GM23248 (cell line): ENCODE measurements at places on chromosomes 11 and 22.

DNA sequence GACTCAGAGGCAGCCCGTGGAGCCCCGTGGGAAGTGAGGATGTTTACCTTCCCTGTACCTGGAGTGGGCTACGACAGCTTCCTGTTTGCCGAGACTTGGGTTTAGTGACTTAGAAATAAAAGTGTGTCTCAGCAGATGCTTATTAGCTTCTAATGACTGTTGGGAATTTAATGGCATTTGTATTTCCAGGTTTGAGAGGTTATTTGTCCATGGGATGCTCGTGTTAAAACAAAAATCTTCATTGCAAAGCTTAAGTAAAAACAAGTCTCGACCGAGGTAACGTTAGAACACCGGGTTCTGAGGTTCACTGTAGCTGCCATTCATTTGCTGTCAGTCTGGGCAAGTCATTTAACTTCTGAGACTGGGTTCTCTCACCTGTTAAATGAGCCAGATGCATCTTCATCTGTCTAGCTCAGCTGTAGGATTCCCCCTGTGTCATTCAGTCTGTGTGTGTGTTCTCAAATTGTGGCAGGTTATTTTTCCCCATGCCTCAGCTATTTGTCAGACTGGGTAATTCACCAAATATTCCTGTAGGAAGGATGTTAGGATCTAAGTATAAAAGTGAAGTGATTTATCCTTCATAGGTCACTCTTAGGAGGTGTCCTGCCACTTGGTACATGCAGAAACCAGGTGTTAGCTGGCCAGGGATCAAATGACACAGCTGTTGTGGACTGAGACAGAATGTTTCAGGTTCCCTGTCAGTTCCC, 791 bp downstream of the EI24 start:
- peak; percentile 49 for DNase-seq
- H3K4me1 ChIP-seq: peaks cover 18% of the 10 kb centered on the region; the same call in 1 of the 2 replicates
- no peaks in the 10 kb centered on the region for H3K27me3 ChIP-seq
- peak overlapping the region; percentile 41 for H3K27ac ChIP-seq
- peaks cover 22% of the 10 kb centered on the region for H3K36me3 ChIP-seq

DNA sequence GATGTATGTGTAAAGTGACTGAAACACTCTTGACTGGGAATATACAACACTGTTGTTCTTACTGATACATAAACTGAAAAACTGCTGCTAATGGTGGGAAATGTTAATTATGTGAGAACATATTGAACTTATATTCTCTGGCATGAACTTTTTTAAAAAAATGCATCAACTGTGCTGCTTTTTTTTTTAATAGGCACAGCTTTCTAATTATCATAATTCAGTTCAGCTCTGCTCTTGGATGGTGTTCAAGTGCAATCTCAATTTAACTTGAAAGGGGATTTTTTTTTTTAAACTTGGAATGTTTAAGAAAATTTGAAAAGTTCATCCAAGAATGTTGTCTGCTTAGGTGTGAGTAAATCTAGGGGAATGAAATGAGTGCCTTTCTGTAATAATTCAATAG, 5.2 kb downstream of the TEAD1 start:
- DNase-seq: no peak
- no peaks in the 10 kb centered on the region for H3K27me3 ChIP-seq
- peak overlapping the region; percentile 91 for H3K4me3 ChIP-seq
- peak overlapping the region; percentile 64 for H3K27ac ChIP-seq
- no peaks in the 10 kb centered on the region for H3K36me3 ChIP-seq

DNA sequence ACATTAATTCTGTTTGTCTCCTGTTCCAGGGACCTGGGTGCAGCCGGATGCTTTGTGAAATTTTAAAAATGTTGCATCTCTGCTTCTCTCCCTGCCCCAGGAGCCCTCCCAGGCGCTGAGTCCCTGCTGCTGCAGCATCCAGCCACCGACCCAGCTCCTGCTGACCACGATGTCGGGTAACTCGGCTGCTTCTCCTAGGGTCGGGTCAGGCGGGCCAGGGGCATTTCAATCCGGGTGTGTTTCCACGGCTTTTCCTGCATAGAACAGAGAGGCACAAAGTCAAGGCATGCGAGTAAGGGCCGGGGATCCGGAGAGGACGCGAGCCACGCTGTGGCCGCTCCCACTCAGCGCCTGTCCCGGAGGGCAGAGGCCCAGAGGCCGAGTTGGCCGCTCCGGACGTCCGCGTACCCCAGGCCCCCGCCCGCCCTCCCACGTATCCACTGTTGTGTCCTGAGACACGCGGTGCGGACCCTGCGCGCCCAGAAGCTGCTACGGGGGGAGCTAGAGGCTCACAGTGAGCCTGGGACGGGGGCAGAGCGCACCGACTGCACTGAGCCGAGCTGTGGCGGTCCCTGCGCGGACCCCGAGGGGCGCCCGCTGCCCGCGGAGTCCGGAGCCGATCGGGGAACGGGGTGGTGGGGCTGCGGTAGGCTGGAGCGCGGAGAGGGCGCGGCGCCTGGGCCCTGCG, at the start of gene POU2AF3:
Gene POU2AF3, plus strand, starts transcription at position 134 of the 688 bp plus-strand sequence. Its CDS starts 36 bp downstream, at position 170.
- H3K27me3 ChIP-seq: peaks cover 6% of the 10 kb centered on the region; the same call in 1 of the 2 replicates
- DNase-seq: peak; percentile 23
- no peak within 1 kb of the TSS for H3K27ac ChIP-seq
- H3K4me1 ChIP-seq: no peaks in the 10 kb centered on the region
- H3K4me3 ChIP-seq: peak within 1 kb of the TSS; percentile 68

GRCh38 chr11:73157101-73158010, 15.2 kb upstream of the FCHSD2 start:
- H3K27ac ChIP-seq: no peak overlapping the region
- H3K36me3 ChIP-seq: no peaks in the 10 kb centered on the region
- H3K4me3 ChIP-seq: no peak overlapping the region
- DNase-seq: peak; percentile 48

DNA sequence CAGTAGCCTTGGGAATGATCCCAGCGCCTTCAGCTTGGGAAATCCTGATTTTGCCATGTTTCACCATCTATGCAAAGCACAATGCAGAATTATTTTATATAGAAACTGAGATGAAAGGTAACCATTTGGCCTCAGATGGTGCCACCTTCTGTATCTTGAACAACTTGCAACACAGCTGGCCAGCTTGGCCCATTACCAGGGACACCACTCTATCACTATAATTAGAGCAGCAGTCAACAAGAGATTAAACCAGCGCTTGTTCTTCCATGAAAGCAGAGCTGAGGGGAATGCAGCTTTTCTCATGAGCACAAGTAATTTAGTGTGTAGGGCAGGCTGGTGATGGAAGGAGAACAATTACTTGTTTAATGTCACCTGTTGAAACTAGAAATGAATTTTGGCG, 6.7 kb upstream of the ZDHHC13 start:
- peaks cover 45% of the 10 kb centered on the region for H3K27me3 ChIP-seq
- H3K27ac ChIP-seq: no peak overlapping the region
- H3K4me3 ChIP-seq: no peak overlapping the region
- H3K36me3 ChIP-seq: no peaks in the 10 kb centered on the region
- no peaks in the 10 kb centered on the region for H3K4me1 ChIP-seq

- peak; percentile 29 for DNase-seq
- no peak overlapping the region for H3K27ac ChIP-seq
- H3K4me1 ChIP-seq: 0 out of 2 replicates have a peak, but pooled peaks cover 4% of the 10 kb centered on the region
- no peaks in the 10 kb centered on the region for H3K36me3 ChIP-seq
- H3K4me3 ChIP-seq: no peak overlapping the region
Measured at GRCh38 chr11:78961247-78961646, 386.6 kb upstream of the NARS2 start.

DNA sequence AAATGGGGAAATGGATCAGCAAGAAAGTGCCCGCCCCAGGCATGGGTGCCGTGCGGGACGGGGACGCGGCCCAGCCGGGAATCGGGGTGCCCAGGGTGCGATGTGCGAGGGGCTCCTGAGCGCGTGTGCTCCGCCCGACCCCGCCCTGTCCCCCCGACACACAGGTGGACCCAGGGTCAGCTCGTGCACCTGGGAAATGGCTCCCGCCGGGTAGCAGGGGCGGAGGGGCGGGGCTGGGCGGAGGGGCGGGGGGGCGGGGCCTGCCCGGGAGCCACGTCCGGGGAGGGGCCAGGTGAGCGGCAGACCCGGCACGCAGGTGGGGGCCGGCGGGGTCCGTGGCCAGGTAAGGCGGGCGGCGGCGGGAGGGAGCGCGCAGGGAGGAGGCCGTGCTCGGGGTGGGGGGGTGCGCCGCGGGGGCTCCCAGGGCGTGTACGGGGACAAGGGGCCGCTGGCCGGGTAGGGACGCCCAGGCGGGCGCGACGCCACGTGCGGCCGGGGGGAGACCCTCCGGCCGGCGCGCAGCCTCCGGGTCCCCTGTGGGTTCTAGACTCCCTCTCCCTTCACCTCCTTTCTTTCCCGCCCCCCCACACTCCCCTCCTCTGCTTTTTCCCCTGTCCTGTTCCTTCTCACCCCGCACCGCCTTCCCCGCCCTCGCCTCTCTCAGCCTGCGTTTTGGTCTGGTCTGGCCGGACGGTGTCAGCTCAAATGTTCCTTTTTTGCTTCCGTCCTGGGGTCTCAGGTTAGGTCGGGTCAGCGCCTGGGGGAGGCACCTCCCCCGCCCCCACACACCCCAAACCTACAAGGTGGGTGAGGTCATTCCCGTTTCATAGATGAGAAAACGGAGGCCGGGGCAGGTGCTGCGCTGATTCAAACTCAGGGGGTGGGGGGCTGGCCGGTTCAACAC, at the start of gene ARHGAP8:
Gene ARHGAP8, plus strand, starts transcription at position 291 of the 904 bp plus-strand sequence. CDS start 33,953 bp downstream, outside the sequence.
- no peaks in the 10 kb centered on the region for H3K4me1 ChIP-seq
- DNase-seq: no peak

GRCh38 chr11:6320411-6321155, at the start of gene CAVIN3:
TSS of gene CAVIN3 (minus strand) at chr11:6320501. CDS start at chr11:6320476, 25 bp downstream.
- H3K4me1 ChIP-seq: peaks cover 28% of the 10 kb centered on the region
- no peaks in the 10 kb centered on the region for H3K36me3 ChIP-seq
- no peaks in the 10 kb centered on the region for H3K27me3 ChIP-seq
- peak within 1 kb of the TSS; percentile 89 for H3K4me3 ChIP-seq

- no peaks in the 10 kb centered on the region for H3K36me3 ChIP-seq
- DNase-seq: no peak
- no peaks in the 10 kb centered on the region for H3K4me1 ChIP-seq
- H3K4me3 ChIP-seq: no peak overlapping the region
- H3K27me3 ChIP-seq: peaks cover 4% of the 10 kb centered on the region
- no peak overlapping the region for H3K27ac ChIP-seq
Measured at GRCh38 chr22:22167791-22168189, 76.8 kb upstream of the VPREB1 start.

- no peak overlapping the region for H3K4me3 ChIP-seq
- no peak overlapping the region for H3K27ac ChIP-seq
- no peaks in the 10 kb centered on the region for H3K4me1 ChIP-seq
- DNase-seq: peak; percentile 13
- no peaks in the 10 kb centered on the region for H3K36me3 ChIP-seq
- H3K27me3 ChIP-seq: no peaks in the 10 kb centered on the region
Measured at GRCh38 chr11:6817694-6818093, 18.2 kb upstream of the OR6A2 start.

GRCh38 chr11:109996060-109996459, 97.1 kb upstream of the ZC3H12C start:
- peaks cover 22% of the 10 kb centered on the region for H3K4me1 ChIP-seq
- no peak overlapping the region for H3K4me3 ChIP-seq
- H3K36me3 ChIP-seq: no peaks in the 10 kb centered on the region
- DNase-seq: no peak

- H3K4me3 ChIP-seq: no peak overlapping the region
- no peak overlapping the region for H3K27ac ChIP-seq
- H3K36me3 ChIP-seq: no peaks in the 10 kb centered on the region
- H3K27me3 ChIP-seq: peaks cover 23% of the 10 kb centered on the region
- DNase-seq: no peak
- no peaks in the 10 kb centered on the region for H3K4me1 ChIP-seq
Measured at GRCh38 chr11:1345737-1346513, 36.5 kb upstream of the TOLLIP start.

GRCh38 chr11:1209371-1210057, 13.4 kb upstream of the MUC5B start:
- peaks cover under 1% of the 10 kb centered on the region; the same call in 1 of the 2 replicates for H3K27me3 ChIP-seq
- no peaks in the 10 kb centered on the region for H3K36me3 ChIP-seq
- H3K4me1 ChIP-seq: no peaks in the 10 kb centered on the region
- no peak overlapping the region for H3K27ac ChIP-seq
- DNase-seq: no peak

- H3K27me3 ChIP-seq: no peaks in the 10 kb centered on the region
- no peaks in the 10 kb centered on the region for H3K36me3 ChIP-seq
- H3K4me3 ChIP-seq: peak overlapping the region; percentile 82
- peak overlapping the region; percentile 75 for H3K27ac ChIP-seq
- peaks cover 26% of the 10 kb centered on the region for H3K4me1 ChIP-seq
Measured at GRCh38 chr22:20857247-20857643, 1.4 kb downstream of the PI4KA start.

DNA sequence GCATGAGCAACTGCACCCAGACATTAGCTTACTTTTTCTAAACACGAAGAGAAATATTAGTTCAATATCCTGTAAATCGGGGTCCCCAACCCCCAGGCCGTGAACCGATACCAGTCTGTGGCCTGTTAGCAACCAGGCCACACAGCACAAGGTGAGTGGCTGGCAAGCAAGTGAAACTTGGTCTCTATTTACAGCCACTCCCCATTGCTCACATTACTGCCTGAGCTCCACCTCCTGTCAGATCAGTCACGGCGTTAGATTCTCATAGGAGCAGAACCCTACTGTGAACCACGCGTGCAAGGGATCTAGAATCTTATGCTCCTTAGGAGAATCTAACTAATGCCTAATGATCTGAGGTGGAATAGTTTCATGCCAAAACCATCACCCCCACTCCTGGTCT, 27.8 kb upstream of the DEPDC7 start:
- H3K27me3 ChIP-seq: no peaks in the 10 kb centered on the region
- no peaks in the 10 kb centered on the region for H3K4me1 ChIP-seq
- no peak overlapping the region for H3K27ac ChIP-seq
- no peak overlapping the region for H3K4me3 ChIP-seq
- H3K36me3 ChIP-seq: no peaks in the 10 kb centered on the region

DNA sequence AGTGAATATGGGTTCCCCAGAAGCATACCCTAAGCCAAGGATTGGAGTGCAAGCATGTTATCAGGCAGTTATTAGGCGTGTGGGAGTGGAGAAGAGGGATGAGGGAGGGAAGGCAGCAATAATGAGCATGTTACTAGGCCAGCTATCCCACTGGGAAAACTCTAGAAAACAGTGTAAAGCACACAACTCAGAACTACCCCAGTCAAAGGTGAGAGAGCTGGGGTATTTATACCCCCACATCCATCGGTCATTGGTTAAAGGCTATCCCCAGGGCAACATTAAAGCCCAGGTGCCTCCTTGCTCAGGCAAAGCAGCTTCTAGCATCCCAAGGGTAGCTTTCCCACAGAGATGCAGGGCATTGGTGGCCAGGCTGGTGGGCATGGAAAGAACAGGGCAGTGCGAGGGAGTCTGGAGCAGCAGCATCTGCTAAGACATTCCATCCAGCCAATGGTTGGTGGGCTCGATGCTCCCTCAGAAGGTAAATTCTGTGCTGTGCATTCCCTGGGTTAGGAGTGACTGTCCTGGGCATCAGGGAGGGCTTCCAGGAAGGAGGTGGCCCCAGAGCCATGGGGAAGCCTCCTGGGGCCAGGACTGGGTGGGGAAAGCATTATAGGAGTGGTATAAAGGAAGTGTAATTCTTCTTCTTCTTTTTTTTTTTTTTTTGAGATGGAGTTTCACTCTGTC, 21.1 kb upstream of the LRRC10B start:
- peaks cover 12% of the 10 kb centered on the region for H3K4me1 ChIP-seq
- H3K36me3 ChIP-seq: no peaks in the 10 kb centered on the region
- no peaks in the 10 kb centered on the region for H3K27me3 ChIP-seq
- no peak overlapping the region for H3K27ac ChIP-seq
- no peak overlapping the region for H3K4me3 ChIP-seq

- 0 out of 2 replicates have a peak, but pooled peaks cover 7% of the 10 kb centered on the region for H3K27me3 ChIP-seq
- peak; percentile 74 for DNase-seq
- H3K4me3 ChIP-seq: no peak overlapping the region
- peak overlapping the region; percentile 69 for H3K27ac ChIP-seq
- H3K36me3 ChIP-seq: no peaks in the 10 kb centered on the region
Measured at GRCh38 chr11:15816260-15816871, 540.0 kb downstream of the SOX6 start.
